RWPE2 (cell line): ENCODE measurements at places on chromosomes 7 and 10.
A peak's percentile ranks its signal among the peaks of the same experiment; 100 is the strongest.

GRCh38 chr7:840001-840600 is 7.8 kb downstream of the SUN1 start:
- peak; percentile 33 for DNase-seq

DNA sequence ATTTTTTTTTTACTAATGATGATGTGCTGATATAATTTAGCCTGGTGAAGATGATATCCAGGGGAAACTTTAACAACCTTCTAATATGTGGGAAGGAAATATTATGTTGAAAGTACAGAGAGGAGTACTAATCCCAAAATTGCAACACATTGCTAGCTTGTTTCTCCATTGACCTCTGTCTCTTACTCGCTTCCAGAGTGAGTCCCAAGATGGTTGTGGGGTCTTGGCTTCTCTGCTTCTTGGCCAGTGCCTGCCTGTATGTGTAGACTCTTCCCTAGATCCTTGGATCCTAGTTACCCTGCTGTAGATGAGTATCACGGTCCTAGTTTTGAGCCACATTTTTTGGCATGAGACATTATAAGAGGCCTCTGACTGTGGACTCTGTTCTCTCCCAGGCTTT is 17.5 kb downstream of the BMPER start:
- no peak for DNase-seq

GRCh38 chr7:44689427-44689826 is 59.2 kb upstream of the ZMIZ2 start:
- DNase-seq: no peak

GRCh38 chr10:114256008-114256765 is 17.1 kb downstream of the VWA2 start:
- DNase-seq: no peak

DNA sequence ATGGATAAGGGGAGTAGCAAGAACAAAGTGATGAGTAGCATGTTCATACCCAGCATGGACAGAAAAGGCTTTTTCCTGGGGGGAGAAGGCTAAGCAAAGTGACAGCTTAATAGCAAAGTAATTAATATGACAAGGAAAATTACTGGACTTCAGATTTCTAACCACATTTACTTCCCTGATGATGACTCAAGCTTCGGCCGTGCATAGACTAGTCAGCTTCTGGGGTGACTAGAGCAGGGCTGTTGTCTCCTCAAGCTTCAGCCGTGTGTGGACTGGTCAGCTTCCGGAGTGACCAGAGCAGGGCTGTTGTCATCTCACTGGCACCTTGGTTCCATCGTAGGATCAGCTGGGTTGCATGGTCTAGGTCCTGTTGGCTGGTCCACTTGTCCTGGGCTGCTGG is 2.1 kb upstream of the ZNF117 start:
- no peak for DNase-seq

DNA sequence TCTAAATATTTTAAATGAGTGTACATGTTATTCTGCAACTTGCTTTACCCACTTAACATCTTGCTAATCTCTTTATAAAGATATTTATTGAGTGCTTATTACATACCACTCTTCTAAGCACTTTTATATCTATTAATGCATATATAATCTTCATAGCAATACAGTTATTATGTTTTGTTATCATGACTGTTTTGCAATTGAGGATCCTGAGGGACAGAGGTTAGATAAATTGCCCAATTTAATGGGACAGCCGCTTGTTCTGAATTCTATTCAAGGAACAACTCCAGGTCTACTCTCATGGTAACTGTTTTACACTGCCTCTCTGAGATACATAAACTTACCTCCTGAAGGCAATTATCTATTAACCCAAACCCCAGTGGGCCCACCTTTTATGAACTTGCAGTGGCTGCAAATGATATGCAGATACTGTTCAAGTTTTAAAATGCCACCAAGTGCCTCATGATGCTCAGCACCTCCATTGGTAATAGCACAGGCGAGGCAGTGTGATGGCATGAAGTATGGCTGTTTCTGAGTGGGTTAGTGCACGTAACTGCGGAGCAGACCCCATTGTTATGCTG is 60.5 kb downstream of the PON1 start:
- no peak for DNase-seq

DNA sequence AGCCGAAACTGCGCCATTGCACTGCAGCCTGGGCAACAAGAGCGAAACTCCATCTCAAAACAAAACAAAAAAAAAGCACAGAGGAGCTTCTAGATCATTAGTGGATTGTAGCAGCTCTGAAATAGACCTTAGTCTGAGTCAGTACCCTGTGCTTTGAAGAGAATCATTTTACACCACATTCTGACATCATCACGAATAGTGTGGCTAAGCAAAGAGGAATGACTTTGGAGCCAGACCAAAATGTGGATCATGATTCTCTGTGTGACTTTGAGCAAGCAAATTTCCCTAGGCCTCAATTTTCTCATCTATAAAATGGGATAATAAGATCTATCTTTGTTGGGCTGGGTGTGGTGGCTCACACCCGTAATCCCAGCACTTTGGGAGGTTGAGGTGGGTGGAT is 618.9 kb downstream of the CALN1 start:
- DNase-seq: no peak

DNA sequence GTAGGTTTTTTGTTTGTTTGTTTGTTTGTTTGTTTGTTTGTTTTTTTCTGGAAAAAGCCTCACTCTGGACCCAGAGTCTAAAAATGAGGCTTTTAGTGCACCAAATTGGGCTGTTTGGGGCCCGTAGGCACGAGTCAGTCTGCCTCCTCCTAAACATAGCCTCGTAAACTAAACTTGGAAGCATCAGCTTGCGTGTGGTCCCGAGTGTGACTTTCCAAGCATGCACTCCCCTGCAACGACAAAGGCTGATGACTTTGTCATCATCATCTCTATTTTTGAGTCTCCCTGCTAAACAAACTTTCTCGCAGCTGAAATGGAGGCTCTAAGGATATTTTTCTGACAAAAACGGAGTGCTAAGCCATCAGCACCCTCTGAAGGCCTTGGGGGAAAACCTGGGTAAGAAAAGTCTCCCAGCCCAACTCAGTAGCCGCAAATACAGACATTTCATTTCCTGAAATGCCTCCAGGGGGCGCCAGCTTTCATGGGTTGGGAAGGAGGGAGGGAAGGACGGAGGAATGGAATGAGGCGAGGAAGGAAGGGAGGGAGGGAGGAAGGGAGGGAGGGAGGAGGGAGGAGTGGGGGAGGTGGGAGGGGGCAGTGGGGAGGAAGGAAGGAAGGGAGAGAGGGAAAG is 245.9 kb downstream of the KCNMA1 start:
- DNase-seq: no peak

GRCh38 chr10:125093199-125093973 is 67.0 kb downstream of the CTBP2 start:
- DNase-seq: no peak

DNA sequence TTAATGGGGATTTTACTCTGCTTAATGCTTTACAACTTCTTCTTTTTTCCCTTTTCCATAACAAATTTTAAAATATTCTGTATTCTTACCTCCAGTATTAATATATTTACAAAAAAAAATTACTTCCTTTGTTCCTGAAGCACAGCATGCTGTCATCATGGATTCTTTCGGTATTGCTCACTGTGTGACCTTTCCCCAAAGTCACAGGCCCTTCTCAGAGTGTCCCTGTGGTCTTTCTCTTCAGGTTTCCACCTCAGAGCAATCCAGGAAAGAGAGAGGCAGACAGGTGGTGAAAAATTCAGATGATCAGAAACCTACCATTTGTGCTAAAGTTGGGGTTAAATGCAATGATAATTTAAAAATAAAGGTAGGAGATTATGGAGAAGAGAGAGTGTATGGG is 13.0 kb downstream of the AOAH start:
- DNase-seq: no peak

DNA sequence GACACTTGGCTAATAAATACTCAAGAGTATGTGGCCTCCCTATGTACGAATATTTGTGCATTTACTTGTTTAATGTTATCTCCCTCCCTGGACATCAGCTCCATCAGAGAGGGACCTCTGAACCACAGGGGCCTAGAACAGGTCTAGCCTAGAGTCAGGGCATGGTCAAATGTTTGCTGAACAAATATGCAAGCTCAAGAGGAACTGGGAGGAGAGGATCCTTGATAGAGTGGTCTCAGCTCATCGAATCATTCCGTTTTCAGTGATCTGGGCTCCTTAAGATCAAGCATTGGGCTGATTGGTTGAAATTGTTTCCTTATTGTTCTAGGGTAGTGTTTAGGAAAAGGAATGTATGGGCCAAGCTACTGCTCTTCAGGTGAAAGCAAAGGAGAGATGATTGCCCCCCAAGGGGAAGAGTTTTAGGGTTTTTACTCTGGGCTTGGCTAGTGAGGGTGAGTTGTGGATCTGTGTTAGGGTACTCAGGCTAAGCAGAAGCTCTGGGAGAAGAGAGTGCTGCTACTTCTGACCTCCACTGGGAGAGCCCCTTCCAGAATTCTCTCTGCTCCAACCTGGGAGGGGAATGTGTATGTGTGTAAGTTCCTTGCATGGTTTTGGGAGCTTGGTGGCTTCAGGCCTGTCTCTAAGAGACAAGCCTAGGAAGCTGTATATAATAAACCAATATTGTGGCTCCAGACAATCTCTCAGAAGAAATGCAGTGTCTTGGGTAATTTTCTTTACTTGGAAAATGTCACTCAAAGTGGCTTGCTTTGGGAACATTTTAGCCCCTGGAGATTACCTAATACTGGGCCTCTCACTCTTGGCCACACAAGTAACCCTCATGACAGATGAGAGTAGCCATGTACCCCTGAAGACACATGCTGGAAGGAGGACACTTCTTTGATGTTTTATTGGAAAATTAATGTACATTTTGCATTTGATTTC is 110.0 kb downstream of the EMX2 start:
- no peak for DNase-seq

DNA sequence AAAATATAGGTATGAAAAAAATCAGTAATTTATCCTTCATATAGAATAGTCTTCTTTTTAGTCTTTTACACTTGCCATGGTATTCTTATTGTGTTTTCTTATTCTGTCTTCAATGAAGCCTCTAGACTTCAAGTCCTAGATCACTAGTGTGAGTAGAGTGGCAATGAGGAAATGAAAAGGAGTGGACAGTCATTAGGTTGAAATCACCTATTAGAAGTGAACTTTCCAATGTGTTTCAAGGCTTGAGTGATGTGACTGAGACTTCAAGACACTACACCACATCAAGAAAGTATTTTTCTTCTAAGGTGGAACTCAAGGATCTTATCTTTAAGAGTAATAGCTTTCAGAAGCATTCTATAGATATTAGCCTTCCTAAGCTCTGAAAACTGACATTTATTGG is 357.8 kb upstream of the MBL2 start:
- DNase-seq: no peak

DNA sequence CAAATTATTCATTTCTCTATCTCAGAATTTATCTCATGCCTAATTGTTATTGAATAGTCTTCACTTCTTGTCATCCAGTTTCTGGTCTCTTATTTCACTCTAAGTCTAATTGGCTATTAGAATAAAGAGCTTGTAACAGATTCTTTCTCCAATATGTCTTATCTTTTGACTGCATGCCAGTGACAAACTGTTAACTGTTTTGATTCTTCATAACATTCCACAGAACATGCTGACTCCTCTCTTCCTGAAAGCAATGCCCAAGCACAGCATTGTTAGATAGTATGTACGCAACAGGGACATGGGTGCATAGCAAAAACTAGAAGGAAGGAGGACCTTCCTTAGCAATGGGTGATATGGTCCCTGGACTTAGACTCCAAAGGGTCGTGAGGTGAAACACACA is 65.4 kb downstream of the TRUB1 start:
- DNase-seq: no peak

- no peak for DNase-seq
Measured at GRCh38 chr10:17066000-17066399, 63.6 kb downstream of the CUBN start.

GRCh38 chr10:15096661-15097010 is 519 bp upstream of the RPP38 start:
- DNase-seq: no peak

- DNase-seq: no peak
Measured at GRCh38 chr7:27793780-27794179, 53.8 kb downstream of the TAX1BP1 start.

GRCh38 chr7:46317256-46317655 is 396.2 kb upstream of the IGFBP3 start:
- no peak for DNase-seq

- DNase-seq: no peak
Measured at GRCh38 chr10:3524086-3524960, 260.7 kb downstream of the KLF6 start.

- DNase-seq: no peak
Measured at GRCh38 chr10:118543714-118544400, 51.6 kb downstream of the PRLHR start.

DNA sequence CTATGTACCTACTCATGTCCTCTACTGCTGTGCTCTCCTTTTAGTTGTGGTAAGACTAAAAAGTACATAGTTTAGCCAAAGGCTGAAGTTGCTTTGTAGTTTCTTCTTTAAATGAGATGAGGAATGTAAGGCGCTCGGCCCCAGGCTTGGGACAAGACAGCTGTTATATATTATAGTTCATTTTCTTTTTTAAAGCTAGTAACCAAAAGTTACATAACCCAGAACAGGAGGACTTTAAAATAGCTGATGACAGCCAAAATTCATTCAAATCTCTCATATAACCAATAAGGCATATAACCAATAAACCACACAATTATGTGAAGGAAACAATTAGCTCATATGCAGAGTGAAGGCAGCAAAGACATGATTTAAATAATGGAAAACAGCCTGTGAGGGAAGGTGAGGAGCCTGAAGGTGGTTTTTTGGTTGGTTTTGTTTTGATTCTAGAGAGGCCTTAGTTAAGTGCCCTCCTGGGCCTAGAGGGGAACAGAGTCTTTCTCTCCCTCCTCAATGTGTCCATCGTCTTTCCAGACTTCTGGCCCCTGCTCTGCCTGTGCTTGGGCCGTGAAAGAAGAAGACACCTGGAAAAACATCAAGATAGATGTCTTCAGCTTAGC is 35.8 kb downstream of the SLC26A4 start:
- no peak for DNase-seq

DNA sequence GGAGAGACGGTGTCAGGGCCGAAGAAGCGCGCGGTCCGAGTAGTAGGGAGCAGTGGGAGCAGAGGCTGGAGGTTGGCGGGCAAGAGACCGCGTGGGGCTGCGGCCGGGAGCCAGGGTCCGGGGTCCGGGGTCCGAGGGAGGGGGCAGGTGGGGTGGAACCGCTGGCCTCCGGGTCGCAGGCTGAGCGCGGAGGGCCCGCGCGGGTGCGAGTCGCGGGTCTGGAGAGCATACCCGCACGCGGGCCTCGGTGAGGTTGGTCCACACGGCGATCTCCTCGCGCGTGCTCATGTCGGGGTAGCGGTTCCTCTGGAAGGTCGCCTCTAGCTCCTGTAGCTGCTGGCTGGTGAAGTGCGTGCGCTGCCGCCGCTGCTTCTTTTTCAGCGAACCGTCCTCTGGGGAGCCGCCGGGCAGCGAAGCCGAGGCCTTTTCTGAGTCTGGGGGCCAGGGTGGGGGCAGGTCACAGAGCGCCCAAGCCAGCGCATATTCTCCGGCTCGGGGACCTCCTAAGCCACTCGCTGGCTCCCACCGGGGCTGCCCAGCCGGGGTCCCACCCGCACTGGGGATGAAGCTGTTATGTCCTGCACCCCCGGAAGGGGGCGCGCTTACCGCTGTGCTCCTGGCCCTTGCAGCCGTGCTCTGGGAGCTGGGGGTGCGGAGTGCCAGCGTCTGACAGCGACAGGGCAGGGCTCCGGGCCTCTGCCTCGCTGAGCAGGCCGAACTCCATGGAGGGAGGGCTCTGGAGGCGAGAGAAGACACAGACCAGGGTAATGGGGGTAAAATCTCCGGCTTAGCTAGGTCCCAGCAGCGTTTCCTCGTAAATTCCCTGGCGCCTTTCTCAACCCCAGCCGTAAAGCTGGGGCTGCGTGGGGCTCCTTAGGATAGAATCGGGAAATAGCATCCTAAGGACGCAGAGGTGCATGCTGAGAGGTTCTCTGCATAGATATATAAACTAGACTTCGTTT is 5.5 kb downstream of the ELOVL3 start:
- DNase-seq: no peak

GRCh38 chr7:130420943-130421578 is 19.8 kb downstream of the CEP41 start:
- DNase-seq: no peak
